ENCODE measurements at places on chromosomes 13 and 19. TPM values are rescaled to one million over a fixed set of nuclear protein-coding genes. Genes with fewer than 3 reads are reported as not detected.

The CERS1 gene
- total RNA-seq, result 16.5 TPM

The OVOL3 gene
- not detected for total RNA-seq

The CARS2 gene
- total RNA-seq, result 82.5 TPM

The KCNN1 gene
- total RNA-seq, result 2.1 TPM

The SCN1B gene
- total RNA-seq, result 5.4 TPM

The BRCA2 gene
- total RNA-seq, result 10.3 TPM

The C19orf67 gene
- not detected for total RNA-seq

The LILRA1 gene
- not detected for total RNA-seq

The NOVA2 gene
- not detected for total RNA-seq

The GIPC3 gene
- not detected for total RNA-seq

The PBX4 gene
- total RNA-seq, result 6.6 TPM

The ZNF83 gene
- total RNA-seq, result 33.8 TPM

The GPI gene
- total RNA-seq, result 216 TPM

The ZNF723 gene
- 0.29 TPM for total RNA-seq

The BEST2 gene
- not detected for total RNA-seq

The GSX1 gene
- not detected for total RNA-seq

The NOTCH3 gene
- total RNA-seq, result 4.5 TPM

The MCEMP1 gene
- 0.27 TPM for total RNA-seq

The SULT2A1 gene
- total RNA-seq, result not detected

The KLK3 gene
- total RNA-seq, result not detected

The ZNF234 gene
- 7.5 TPM for total RNA-seq

The CGB2 gene
- total RNA-seq, result not detected

The JOSD2 gene
- total RNA-seq, result 58.6 TPM

The IZUMO2 gene
- total RNA-seq, result not detected

The LMTK3 gene
- total RNA-seq, result 0.37 TPM

The KIR3DL2 gene
- total RNA-seq, result not detected

The ZNF226 gene
- 34.4 TPM for total RNA-seq

The CACNG8 gene
- 2.3 TPM for total RNA-seq

The FGF22 gene
- total RNA-seq, result 0.91 TPM

The TNNT1 gene
- total RNA-seq, result 83.9 TPM

The FGF14 gene
- 0.04 TPM for total RNA-seq

The ZNF763 gene
- total RNA-seq, result 0.42 TPM

The C1QTNF9 gene
- not detected for total RNA-seq

The ZNF132 gene
- total RNA-seq, result 0.19 TPM

The ZNF541 gene
- total RNA-seq, result not detected

The MYO1F gene
- 0.56 TPM for total RNA-seq

The SLITRK5 gene
- 0.87 TPM for total RNA-seq

The CACTIN gene
- 39.1 TPM for total RNA-seq

The TMEM255B gene
- 1.8 TPM for total RNA-seq

The YJEFN3 gene
- 8.1 TPM for total RNA-seq

The POGLUT2 gene
- total RNA-seq, result 21.8 TPM

The LIM2 gene
- not detected for total RNA-seq

The PRSS57 gene
- total RNA-seq, result not detected

The SACS gene
- 52.1 TPM for total RNA-seq

The ZNF90 gene
- 8.6 TPM for total RNA-seq

The NCR1 gene
- total RNA-seq, result 0.72 TPM

The CD177 gene
- total RNA-seq, result not detected

The CGB5 gene
- total RNA-seq, result not detected

The TRAPPC2B gene
- total RNA-seq, result 12.4 TPM

The C19orf38 gene
- total RNA-seq, result not detected

The TSHZ3 gene
- total RNA-seq, result 0.29 TPM

The ADM5 gene
- 11.6 TPM for total RNA-seq

The F10 gene
- total RNA-seq, result not detected

Measured in A375 (cell line).